Midbrain (tissue), 1 donor: ENCODE measurements at places on chromosomes 5 and 9.

- DNase-seq = no peak
Measured at GRCh38 chr5:76025790-76026189, 57.4 kb upstream of the SV2C start.

GRCh38 chr9:98087420-98088354, 31.2 kb downstream of the NANS start:
- no peak for DNase-seq

GRCh38 chr5:68436686-68437520, 221.3 kb downstream of the PIK3R1 start:
- no peak for DNase-seq

GRCh38 chr9:72139226-72139625, 10.0 kb upstream of the GDA start:
- DNase-seq = no peak

DNA sequence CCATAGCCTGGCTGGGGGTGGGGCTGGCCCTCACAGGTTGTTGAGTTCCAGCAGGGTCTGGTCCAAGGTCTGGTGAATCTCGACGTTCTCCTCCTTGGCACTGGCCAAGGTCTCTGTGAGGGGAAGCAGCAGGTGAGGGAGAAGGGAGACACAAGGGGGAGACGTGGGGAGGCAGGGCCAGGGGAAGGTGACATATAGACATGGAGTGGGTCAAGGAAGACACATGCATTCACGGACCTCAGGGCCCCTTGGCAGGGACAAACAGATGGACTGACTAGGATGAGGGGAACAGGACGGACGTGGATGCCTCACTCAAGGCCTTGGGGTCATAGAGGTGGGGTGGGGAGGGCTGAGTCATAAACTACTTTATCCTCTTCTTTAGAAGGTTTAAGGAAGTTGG, 7.7 kb downstream of the TPM2 start:
- DNase-seq = no peak

- DNase-seq = no peak
Measured at GRCh38 chr9:4324513-4324912, 24.6 kb upstream of the GLIS3 start.

- no peak for DNase-seq
Measured at GRCh38 chr9:106104887-106105286, 410.5 kb downstream of the TMEM38B start.

DNA sequence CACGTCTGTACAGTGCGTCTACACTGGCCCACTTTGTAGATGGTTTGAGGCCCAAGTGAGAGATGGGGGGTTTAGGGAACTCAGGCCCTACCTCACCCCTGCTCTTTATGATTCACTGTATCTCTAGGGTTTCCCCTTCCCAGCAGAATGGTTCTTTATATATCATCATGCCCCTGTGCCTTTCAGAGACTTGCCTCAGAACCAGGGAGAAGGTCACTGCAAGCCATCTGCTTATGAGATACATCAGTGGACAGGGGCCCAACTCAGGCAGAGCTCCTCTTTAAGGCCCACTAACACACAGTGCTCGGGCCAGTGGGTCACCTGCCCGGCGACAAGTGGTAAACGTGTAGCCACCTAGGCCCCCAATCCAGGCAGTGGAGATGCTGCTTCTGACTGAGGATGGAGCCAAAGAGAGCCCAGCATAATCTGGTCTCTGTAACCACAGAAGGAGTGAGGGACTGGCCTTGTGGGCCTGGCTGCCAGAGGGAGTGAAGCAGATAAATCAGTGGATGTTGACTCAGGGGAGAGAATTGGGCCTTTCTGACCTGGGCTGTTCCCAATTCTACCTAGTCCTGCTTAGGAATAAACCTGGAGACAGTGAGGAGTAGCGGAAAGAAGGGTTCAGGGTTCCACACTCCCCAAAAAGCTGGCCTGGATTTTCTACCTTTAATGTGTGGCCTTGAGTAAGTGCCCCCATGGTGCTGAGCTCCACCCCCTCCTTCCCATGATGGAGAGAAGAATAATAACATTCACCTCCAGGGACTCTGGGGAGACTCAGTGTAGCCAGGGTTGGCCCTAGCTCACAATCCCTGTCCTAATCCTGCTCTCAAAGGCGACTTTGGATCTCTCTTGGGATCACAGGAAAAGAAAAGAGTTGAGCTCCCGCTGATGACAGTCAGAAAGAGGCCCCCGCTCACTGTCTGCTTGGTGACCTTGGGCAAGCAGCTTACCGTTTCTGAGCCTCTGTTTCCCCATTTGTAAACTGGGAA, 2.8 kb upstream of the DUSP1 start:
- DNase-seq = no peak

DNA sequence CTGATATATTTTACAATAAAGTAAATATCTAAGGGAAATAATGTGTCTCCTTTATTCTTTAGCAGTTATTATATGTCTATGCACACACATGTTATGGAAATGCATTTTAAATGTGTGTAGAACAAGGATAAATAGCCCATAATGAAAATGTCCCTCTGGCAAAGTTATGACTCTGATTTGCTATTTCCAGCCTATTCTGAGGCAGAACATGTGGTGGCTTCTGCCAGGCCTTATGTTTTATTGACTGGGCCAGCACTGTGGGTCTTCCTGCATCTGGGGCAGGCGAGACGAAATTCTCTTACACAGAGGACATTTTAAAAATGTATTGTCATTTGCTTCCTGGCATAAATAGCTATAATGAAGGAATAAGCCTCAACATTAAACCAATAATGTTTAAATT, 52.8 kb downstream of the S1PR3 start:
- no peak for DNase-seq

- no peak for DNase-seq
Measured at GRCh38 chr5:66718374-66719002, 122.3 kb downstream of the MAST4 start.

GRCh38 chr9:117435630-117436261, 20.9 kb upstream of the ASTN2 start:
- DNase-seq = no peak

GRCh38 chr5:72817076-72817481, 618 bp downstream of the TNPO1 start:
- DNase-seq = peak; percentile 59

GRCh38 chr9:111957856-111958631, 61.4 kb downstream of the UGCG start:
- DNase-seq = no peak

DNA sequence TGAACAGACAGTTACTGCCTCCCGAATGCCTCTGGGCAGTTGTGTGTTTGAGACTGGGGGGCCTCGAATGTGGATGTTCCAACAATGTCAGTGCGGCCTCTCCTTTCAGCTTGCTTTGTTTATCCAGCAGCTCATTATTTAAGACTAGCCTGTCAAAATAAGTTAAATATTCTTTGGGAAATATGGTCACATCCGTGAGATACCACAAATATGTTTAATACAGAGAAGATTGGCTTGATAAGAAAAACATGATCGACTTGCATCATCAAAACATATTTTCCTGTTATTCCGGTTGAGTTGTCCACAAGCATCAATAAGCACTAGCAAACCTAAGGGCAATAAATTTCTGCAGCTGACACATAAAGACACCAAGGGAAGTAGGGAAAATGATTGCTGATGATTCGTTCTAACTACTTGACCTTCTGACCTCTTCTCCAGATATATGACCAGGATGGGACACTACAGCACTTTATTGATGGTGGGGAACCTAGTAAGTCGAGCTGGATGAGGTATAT, 66.5 kb downstream of the PRDM6 start:
- DNase-seq = no peak

GRCh38 chr5:131795228-131795627, 1.6 kb downstream of the FNIP1 start:
- no peak for DNase-seq
